Stimulated activated naive CD4-positive, alpha-beta T cell (primary cell): ENCODE measurements at places on chromosomes 3 and 15.

- no peak for DNase-seq
Observed at GRCh38 chr3:108441071-108441507, 69.3 kb downstream of the MYH15 start.

- no peak for DNase-seq
Observed at GRCh38 chr3:127647166-127647844, 18.3 kb downstream of the PODXL2 start.

- no peak for DNase-seq
Observed at GRCh38 chr15:40826423-40827075, 2.0 kb downstream of the PPP1R14D start.

GRCh38 chr3:45553469-45553974 is 41.0 kb upstream of the LIMD1 start:
- DNase-seq = no peak

GRCh38 chr3:149736175-149736952 is 15.9 kb downstream of the COMMD2 start:
- no peak for DNase-seq
